ENCODE measurements at places on chromosomes 6 and 20.
A peak's percentile ranks its signal among the peaks of the same experiment; 100 is the strongest.

DNA sequence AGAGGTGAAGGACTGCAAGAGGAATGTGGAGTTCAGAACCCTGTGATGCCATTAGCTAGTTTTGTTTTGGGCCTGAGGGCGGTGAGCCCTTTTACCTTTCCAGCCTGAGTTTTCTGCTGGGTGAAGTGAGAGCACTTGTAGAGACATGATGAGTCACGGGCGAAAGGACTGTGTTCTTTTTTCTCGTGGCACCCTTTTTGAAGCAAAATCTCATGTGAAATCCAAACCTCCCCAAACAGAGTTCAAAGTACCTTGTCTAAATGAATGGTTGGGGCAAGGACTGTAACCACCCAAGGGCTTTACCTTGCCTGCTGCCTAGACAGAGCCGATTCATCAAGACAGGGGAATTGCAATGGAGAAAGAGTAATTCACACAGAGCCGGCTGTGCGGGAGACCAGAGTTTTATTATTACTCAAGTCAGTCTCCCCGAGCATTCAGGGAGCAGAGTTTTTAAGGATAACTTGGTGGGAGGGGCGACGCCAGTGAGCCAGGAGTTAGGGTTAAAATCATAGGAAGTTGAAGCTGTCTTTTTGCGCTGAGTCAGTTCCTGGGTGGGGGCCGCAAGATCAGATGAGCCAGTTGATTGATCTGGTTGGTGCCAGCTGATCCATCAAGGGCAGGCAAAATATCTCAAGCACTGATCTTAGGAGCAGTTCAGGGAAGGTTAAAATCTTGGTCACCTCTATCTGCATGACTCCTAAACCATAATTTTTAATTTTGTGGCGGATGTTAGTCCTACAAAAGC lies 25.8 kb downstream of the SAMD5 start:
- DNase-seq = no peak

- no peak for DNase-seq
Observed at GRCh38 chr20:2303673-2304072, 7.9 kb downstream of the TGM3 start.

GRCh38 chr20:38167851-38168760 lies 3.0 kb upstream of the TGM2 start:
- no peak for DNase-seq

GRCh38 chr6:138509371-138509770 lies 10.1 kb upstream of the NHSL1 start:
- DNase-seq = peak; percentile 7

- no peak for DNase-seq
Observed at GRCh38 chr6:37667050-37667814, 30.5 kb downstream of the MDGA1 start.

DNA sequence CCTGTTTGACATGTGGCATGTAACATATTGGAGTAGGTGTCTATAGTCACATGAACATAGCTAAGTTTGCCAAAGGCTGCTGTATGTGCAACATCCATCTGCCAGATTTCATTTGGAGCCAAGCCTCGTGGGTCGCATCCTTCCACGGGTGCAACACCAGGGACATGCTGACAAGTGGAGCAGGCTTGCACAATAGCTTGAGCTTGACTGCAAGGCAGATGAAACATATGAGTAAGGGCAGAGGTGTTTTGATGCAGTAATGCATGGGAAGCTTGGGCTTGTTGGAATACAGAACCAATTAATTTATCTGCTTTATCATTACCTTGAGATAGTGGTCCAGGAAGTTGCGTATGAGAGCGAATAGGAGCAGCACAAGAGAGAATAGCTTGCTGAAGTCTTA lies 74.1 kb upstream of the BTN3A2 start:
- DNase-seq = no peak

DNA sequence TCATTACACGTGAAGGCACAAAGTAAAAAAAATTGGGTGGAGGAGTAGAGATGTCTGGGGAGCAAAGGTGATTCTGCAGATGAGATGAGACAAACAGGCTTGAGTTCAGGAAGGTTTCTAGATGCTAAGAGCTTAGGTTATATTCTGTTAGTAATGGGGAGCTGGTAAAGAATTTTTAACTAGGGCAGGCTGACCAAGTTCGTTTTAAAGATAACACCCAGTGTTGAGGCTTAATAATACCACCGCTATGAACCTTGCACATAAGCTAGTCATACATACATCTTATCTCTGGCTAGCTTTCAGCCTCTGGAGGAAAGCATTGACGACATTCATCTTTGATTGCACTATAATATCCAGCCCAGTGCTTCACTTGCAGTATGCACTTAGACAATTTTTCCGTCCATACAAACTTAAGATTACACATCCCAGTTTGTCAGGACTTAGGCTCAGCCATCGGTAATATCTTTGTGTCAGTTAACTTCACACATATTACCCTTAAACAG lies 12.1 kb downstream of the NHSL1 start:
- DNase-seq = no peak

- DNase-seq = no peak
Observed at GRCh38 chr6:110095935-110096334, 83.5 kb downstream of the WASF1 start.

DNA sequence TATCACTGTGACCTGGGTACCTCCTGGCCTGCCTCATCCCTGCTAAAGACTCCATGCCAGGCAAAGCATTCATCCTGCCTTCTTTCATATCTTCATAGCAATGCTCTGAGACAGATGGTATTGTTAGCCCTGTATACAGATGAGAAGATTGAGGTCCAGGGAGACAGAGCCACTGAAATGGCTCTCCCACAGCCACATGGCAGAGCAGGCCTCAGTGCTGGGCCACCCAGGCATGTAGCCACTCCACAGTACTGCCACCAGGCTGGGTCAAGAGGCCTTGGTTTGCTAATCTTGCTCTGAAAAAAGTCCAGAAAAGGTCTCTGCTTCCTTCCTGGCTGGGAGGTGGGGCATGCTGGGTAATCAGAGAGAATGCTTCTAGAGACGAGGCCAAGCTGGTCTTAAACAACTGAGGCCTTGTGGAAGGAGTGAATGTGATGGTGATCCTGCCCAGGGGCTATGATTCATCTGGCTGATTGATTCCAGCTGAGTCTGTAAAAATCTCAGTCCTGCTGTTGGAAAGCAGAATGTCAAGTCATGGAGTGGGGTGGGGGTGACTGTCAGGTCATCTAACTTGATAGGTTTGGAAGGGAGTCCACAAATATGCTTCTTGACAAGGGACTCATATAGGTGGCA lies 29.8 kb downstream of the HM13 start:
- no peak for DNase-seq

DNA sequence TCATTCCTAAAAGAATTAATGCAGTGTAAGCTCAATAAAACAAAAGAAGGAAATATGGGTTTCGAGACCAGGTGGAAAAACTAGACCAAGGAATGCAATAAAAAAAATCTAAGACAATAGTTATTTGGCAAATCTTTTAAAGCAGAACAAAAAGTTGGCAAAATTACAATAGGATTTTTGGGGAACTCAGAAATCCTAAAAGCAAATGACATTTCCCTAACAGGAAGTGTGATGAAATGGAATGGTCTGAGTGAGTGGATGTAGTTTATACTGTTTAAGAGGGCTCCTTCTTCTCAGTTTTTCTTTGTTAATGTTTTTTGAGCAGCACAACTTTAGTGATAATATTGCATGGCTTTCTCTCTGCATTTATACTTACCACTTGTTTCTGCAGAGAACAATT lies 190.0 kb downstream of the PLCB4 start:
- no peak for DNase-seq

DNA sequence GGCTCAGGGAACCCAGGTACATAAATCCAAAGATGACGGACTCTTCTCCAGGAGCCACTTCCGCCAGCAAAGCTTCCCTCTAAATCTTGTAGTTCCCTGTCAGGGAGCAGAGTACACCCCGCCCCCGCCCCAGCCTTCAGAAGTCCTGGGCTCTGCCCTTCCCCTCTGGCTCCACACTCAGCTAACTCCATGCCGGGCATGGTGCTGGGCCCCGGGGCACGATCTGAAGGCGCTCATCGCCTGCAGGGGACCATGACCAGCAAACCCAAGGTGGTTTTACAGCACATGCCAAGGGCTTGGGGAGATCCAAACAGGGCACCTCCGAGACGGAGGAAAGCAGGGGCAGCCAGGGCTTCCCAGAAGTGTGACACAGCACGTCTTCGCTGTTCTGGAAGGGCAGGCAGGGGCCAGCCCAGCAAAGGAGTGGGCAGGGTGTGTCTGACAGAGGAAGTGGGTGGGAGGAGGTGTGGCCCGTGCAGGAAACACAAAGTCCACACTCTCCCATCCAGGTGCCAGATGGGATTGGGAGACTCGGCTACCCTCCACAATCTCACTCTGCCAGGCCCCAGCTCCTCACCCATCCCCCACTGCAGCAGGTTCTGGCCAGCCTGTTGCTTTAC lies 41.6 kb upstream of the SLC22A2 start:
- no peak for DNase-seq

- DNase-seq = no peak
Observed at GRCh38 chr6:45618259-45618658, 240.5 kb upstream of the SUPT3H start.

- DNase-seq = no peak
Observed at GRCh38 chr20:5153612-5154542, 27.1 kb downstream of the CDS2 start.

- DNase-seq = no peak
Observed at GRCh38 chr6:33984466-33985312, 161.2 kb downstream of the GRM4 start.

DNA sequence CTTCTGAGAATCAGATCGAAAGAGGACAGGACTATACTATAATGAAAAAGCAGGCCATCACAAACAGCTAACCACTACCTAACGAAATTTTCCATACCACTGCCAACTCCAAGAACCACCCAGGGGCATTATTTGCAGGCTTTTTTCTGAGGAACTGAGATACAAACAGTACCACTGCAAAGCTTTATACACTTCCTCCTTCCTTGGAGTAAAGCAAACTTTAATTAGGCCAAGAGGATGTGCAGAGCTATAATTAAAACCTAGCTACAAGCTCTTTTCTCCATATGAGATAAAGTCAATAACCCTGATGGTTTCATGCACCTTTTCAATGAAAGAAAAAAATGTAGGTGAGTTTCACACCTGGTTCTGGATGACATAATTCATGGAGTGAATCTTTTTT lies 68.5 kb downstream of the ELOVL5 start:
- no peak for DNase-seq

DNA sequence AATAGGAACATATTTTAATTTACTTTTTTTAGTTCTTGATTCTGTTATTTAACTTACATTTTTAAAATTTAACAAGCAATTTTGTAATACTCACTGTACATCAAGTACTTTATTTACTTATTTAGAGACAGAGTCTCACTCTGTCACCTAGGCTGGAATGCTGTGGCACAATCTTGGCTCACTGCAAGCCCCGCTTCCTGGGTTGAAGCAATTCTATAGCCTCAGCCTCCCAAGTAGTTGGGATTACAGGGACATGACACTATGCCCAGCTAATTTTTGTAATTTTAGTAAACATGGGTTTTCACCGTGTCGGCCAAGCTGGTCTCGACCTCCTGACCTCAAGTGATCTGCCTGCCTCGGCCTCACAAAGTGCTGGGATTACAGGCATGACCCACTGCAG lies 7.0 kb downstream of the BTN3A3 start:
- no peak for DNase-seq

DNA sequence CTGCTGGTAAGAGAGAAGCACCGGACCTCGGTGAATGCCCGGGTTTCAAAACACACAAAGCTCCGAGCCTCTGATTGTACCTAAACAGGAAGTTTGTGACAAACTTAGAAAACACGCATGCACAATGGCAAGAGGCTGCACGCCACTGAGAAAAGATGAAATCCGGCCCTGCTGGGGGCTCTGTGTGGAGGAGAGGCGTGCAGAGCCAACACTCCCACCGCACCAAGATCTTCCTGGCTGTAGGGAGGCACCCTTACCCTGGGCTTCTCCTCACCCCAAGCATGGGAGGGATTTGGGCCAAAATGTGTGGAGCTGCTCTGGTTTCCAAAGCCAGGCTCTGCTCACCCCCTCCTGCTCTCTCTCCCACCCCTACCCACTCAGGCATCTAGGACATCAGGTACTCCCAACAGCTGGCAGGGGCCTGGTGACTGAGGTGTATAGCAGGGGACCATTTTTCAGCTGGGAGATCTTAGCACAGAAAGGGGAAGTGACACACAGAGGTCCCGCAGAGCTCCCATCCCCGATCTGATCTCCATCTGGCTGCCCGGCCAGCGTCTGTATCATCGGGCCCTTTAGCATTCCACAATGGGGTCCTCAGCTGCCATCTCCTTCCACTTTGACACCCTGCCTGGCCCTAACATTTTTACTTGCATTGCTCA lies 84.2 kb downstream of the TRERF1 start:
- peak; percentile 21 for DNase-seq

GRCh38 chr20:56795492-56795891 lies 166.4 kb downstream of the TFAP2C start:
- DNase-seq = no peak

- no peak for DNase-seq
Observed at GRCh38 chr6:107066697-107067659, 39.0 kb downstream of the MTRES1 start.

- DNase-seq = peak; percentile 73
Observed at GRCh38 chr6:41733707-41734665, 1.4 kb downstream of the TFEB start.

DNA sequence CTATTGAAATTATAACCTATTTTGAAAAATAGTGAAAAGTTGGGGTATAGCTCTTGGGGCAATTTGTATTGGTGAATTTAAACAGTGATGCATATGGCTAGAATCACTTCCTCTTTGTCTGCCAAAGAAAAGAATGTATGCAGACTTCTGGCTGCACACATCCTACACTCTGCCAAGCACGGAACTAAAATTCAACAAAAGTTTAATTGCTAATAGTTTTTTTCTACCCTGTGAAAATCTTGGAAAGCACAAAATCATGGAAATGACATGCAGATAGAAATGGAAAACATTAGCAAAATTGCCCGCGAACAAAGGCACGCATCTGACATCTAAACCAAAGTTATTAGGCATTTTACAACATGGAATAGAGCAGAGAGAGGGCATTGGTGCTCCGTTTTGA lies 106.4 kb upstream of the PDE10A start:
- DNase-seq = no peak

GRCh38 chr20:10006447-10007090 lies 28.2 kb upstream of the ANKEF1 start:
- DNase-seq = no peak

- DNase-seq = no peak
Observed at GRCh38 chr6:166520905-166521834, 65.3 kb downstream of the RAMACL start.

GRCh38 chr6:1079525-1079924 lies 232.4 kb upstream of the FOXQ1 start:
- DNase-seq = no peak

- no peak for DNase-seq
Observed at GRCh38 chr20:58043236-58044140, 185.0 kb downstream of the ANKRD60 start.

DNA sequence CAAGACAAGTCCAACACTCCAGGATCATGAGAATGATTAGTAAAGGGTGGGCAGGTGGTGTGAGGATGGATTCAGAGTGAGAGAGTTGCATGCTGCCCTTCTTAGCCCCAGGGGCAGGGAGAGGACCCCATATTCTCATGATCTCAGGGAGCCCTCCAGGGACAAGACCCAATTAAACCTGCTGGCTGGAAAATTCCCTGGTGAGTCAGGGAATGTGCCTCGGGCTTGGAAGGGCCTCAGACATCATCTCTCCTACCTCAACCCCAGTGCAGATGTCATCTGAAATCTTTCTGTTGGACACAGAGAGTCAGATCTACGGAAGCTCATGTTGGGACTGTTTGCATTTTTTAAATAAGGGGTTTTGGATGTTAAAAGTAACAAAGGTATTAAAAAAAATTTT lies 9.2 kb upstream of the SIRPD start:
- no peak for DNase-seq

Measured in RPMI8226 (cell line).